ENCODE measurements at places on chromosomes 1 and 21.

- no peak for DNase-seq
Measured at GRCh38 chr1:14128096-14128495, 428.1 kb downstream of the PRDM2 start.

- no peak for DNase-seq
Measured at GRCh38 chr1:32622806-32623681, 27.3 kb downstream of the ZBTB8OS start.

GRCh38 chr1:227487606-227488005 lies 75.8 kb upstream of the ZNF678 start:
- no peak for DNase-seq

GRCh38 chr1:91733108-91733710 lies 152.7 kb downstream of the TGFBR3 start:
- DNase-seq: no peak

DNA sequence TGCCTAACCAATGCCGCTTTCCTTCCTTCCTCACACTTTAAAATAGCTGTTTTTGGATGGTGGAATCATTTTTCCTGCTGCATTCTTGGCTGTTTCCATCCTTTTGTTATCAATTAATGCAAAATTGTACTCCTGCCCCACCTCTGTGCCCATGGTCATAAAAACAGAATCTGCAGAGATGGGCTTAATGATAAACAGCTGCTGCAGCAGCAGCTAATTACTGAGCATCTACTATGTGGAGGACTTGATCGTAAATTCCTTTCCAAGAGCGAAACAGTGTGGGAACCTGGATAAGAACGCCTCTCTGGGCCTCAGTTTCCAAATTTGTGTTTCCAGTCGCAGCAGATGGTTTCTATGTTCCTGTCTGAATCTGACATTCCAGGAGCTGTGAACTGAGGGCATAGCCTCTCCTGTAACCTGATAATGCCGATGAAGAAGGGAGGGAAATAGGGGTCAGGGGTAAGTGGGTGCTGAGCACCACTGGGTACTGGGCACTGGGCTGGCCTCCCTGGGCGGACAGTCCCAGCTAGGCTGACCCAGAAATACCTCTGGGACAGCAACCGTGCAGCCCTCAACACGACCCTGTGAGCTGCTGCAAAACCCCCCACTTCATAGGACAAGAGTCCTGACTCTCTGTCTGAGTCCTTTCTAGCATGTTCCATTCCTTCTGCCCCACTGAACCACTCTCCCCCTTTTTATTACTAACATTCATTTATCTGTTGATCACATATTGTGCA lies 121.7 kb downstream of the DMRTB1 start:
- DNase-seq: no peak

DNA sequence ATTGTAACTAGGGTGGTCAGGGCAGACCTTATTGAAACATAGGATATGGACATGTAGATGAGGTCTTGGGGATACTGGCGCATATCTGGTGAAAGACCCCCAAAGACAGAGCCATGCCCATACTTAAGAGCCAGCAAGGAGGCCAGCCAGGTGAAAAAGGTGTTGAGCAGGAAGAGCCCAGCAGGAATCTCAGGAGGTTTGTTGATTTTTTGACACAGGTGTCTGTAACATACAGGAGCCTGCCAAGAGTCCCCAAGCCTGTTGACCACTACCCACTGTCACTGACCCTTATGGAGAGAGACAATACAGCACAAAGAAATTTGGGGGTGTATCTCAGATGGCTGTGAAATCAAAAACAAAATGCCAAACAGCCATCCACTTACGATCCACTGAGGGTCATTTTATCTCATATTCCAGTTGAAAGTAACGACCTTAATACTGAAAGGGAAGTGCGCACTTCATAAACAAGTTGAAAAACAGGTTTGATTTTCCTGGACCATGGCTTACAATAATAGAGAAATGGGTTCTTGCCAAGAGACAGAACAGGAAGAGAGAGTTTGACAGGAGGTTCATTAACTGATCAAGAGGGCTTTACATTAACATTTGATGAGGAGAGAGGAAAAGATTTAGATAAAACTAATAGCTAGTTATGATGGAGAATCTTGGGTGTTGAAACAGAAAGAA lies 163.6 kb downstream of the GLUL start:
- DNase-seq: no peak

GRCh38 chr1:206808615-206809014 lies 36.3 kb upstream of the IL10 start:
- DNase-seq: peak; percentile 1

GRCh38 chr1:45446950-45447672 lies 43.9 kb downstream of the TESK2 start:
- no peak for DNase-seq

DNA sequence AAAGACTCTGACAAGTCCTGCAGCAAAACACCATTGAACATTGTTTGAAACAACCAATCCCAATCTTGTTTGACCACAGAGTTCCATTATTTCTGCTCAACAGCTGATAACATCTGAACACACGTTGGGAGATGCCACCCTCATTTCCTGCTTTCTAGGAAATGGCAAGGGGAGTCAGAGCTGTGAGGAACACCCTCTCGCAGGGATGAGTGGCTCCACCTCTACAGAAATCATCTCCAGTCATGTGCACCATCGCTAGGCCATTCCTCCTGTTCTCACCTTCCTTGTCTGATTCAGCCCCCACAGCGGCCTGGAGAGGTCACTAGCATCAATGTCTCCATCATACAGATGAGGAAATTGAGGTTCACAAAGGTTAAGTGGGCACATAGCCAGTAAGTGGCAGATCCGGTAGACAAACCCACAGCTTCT lies 22.4 kb upstream of the RUNX3 start:
- no peak for DNase-seq

DNA sequence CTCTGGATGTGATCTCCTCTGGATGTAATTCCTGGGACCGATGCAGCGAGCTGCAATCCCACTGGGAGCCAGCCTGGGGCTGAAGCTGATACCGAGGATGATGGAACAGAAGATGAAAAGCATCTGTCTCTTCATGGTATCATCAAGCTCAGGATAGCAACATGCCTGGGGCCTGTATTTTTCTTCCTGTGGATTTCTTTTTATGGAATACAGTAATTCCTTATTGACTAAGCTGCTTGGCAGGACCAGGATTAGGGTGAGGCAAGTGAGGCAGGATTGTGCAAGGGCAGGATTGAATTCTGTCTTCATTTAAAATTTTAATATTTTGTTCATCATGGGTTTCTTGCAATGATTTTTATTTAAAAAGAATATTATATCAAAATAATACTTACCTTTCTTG lies 86.6 kb downstream of the SLC25A24 start:
- no peak for DNase-seq

- DNase-seq: no peak
Measured at GRCh38 chr1:6935361-6935883, 150.2 kb downstream of the CAMTA1 start.

GRCh38 chr1:200364091-200364759 lies 45.6 kb downstream of the ZNF281 start:
- DNase-seq: no peak

DNA sequence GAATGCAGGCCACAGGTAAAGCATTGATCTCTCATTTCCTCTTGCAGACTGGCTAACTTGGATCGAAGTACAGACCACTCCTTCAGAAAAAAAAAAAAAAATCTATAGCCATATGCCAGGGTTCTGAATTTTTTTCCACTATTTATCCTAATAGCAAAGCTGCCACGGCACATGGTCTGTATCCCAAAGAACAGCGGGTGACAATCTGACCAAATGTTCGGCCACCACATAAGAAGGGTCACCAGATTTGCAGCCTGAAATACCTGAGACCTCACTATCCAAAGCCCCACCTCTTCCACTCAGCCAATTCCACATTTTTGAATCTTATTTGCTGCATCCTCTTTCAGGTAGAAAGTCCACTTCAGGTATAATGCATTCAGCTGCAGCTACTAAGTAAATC lies 55.6 kb upstream of the RGS7 start:
- no peak for DNase-seq

DNA sequence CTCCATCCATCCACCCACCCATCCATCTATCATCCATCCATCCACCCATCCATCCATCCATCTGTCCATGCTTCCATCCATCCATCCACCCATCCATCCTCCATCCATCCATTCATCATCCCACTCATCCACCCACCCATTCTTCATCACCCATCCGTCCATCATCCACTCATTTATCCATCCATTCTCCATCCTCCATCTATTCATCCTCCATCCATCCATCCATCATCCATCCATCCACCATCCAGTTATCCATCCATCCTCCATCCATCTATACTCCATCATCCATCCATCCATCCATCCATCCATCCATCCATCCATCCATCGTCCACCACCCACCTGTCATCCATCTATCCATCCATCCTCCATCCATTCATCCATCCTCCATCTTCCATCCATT lies 32.1 kb upstream of the ACTRT2 start:
- DNase-seq: no peak

DNA sequence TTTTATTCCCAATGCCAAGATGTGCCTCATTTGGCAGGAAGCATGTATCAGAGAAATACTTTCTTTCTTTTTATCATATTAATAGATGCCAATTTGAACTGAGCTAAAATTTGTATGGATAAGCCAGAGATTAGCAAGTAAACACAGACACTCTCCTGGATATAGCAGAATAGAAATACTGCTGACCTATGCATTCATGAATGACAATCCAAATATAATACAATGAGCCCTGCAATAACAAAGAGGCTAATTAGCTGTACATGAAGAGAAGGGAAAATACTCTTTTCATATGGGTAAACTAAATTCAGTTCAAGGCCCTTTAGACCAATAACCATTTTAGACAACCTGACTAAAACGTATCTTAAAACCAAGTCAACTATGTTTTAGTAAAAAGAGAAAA lies 388.1 kb upstream of the NR5A2 start:
- DNase-seq: no peak

GRCh38 chr1:34749992-34750391 lies 4.9 kb upstream of the GJB5 start:
- no peak for DNase-seq
